ENCODE measurements at places on chromosomes 3 and 15. TPM values are rescaled to one million over a fixed set of nuclear protein-coding genes. Genes with fewer than 3 reads are reported as not detected.

DNA sequence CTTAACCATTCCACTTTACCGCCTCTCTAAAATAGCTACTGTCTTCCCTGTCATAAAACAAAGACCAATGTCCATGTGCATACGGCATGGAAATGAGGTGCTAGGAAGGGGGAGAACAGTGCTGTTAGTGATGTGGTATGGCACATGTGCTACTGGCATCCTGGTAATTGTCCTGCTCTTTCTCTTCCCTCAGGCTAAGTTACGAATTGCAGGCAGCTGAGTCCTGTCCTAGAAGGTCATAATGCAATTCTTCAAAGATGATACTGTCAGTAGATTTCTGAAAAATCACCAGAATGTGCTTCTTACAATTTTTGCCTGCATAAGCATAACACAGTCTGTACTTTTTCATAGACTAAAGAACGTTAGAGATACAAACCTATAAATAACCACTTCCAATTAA is 216.8 kb downstream of the RSL24D1 start:
- no peak for DNase-seq

- DNase-seq: no peak
Observed at GRCh38 chr15:101097111-101097510, 154.7 kb downstream of the CHSY1 start.

GRCh38 chr3:174862666-174863065 is 3.5 kb downstream of the NAALADL2 start:
- DNase-seq: no peak

- DNase-seq: no peak
Observed at GRCh38 chr15:49154799-49155109, 645 bp downstream of the COPS2 start.

DNA sequence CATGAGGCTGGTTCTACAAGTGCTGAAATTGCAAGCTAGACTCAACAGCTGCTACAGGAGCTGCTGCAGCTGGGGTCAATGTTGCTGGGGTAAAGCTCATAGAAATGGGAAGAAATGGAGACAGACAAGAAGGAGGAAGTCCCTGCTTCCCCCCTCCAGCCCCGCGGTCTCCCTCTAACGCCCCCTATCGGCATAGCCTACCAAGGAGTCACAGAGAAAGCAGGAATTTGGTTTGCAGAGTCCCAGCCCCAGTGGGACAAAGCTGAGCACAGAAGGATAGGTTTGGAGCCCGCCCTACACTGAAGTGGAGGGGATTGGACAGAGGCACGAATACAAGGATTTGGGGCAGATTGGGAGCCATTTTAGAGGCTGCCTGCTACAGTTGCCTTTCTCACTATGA is 176.9 kb upstream of the ANKRD28 start:
- no peak for DNase-seq

Gene CLSTN2
- 5.1 TPM for total RNA-seq

- no peak for DNase-seq
Observed at GRCh38 chr3:128813097-128813496, 66.3 kb upstream of the ACAD9 start.

Gene HRG
- total RNA-seq: not detected

DNA sequence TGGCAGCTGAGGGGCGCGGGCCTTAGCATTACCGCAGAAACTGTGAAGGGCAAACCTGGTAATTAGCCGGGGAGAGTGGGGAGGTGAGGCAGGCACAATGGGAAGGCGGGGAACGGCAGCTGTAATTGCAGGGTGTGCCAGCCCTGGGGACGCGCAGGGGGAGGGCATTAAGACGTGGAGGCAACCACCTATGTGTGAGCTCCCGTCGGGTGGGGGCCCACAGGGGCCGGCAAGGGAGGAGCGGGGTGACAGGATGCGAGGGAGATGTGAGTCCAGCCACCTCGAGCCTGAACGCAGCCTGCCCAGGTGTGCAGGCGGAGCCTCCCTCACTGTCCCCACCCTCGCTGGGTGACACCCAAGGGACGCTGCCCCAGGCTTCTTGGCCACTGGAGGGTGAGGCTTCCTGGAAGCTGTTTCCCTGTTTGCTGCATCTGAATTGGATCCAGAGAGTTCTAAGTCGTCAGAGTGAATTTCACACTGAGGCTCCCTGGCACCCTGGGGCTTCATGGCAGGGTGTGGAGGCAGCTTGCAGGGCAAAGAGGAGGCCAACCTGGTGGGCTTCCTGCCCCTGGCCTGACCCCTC is 130.6 kb upstream of the MEF2A start:
- peak; percentile 52 for DNase-seq

DNA sequence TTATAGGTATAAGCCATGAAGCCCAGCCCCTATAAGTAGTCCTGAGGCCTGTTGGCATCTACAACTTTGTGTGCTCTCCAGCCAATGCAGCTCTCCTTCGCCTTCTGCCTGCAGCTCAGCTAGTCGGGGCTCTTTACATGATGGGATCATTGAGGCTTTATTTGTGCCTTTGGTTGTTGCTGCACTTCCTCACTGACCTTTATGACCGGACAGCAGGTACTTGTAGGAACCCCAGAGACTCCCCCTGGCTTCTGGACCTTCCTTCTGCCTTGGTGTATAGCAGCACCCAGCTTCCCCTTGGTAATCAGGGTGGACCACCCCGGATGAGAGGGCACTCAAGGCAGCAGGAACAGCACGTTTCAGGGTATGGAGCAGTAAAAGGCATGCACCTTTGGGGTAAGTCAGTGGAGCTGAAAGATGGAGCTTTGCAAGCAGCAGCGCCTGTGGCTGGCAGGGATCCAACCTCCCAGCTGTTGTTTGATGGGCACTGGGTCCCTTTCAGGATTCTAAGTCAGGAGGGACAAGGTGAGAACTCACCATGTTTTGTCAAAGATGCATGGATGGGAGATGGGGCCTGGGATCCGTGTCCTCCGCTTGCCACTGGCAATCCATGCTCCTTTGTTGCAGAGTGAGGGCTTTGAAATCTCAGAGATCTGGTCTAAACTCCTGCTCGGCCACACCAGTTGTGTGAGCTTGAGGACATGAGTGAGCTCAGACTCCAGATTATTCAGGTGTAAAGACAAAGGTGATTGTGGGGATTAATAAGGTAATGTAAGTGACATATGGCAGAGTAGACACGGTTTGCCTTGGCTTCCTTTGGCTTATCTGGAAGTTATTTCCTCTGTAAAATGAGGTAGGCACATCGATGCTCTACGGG is 65.1 kb upstream of the KLF13 start:
- DNase-seq: peak; percentile 57

GRCh38 chr15:43208052-43209002 is 12.5 kb downstream of the EPB42 start:
- no peak for DNase-seq

DNA sequence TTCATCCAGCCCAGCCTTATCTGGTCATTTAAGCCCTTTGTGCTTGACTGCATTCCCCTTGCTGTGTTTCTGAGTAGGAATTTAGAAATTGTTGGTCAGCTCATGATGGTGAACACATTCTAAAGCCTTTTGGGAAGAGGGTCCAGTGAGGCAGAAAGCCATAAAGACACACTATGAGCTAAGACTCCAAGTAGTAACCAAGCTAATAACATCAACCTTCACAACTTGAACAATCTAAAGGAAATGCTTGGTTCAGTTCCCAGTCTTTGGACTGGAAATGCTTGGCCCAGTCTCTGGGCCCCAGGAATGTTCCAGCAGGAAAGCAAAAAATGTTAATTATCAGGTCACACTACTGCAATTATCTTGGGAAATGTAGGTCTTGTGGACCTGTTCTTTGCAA is 7.7 kb downstream of the PLSCR1 start:
- no peak for DNase-seq

- DNase-seq: no peak
Observed at GRCh38 chr3:133273346-133273745, 126.5 kb upstream of the BFSP2 start.

DNA sequence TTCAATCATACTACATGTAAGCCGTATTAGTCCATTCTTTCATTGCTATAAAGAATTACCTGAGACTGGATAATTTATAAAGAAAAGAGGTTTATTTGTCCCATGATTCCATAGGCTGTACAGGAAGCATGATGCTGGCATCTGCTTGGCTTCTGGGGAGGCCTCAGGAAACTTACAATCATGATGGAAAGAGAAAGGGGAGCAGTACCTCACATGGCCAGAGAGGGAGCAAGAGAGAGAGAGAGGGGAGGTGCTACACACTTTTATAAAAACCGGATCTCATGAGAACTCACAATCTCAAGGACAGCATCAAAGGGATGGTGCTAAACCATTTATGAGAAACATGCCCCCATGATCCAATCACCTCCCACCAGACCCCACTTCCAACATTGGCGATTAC is 14.3 kb upstream of the CLASP2 start:
- DNase-seq: no peak

DNA sequence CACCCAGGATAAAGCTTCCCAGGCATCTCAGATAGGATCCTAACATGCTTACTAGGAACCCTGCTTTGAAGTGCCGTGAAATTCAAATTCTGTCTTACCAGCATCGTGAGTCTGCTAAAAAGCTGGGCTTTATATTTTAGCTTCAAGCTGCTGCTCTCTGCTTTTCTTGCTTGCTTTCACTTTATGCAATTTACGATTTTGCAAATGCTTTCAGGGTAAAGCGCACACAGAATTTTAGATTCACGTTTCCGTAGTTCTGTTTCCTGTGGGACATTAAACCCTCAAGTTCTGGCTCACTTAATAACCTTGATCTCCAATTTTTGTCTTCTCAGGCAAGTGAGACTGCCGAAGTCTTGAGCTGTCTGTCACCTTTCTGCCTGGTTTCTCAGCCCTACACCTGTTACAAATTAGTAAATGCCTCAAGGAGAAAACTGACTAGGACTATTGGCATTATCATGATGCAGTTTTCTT is 170.5 kb upstream of the TGFBR2 start:
- no peak for DNase-seq
